ENCODE measurements at places on chromosomes 4 and X.

DNA sequence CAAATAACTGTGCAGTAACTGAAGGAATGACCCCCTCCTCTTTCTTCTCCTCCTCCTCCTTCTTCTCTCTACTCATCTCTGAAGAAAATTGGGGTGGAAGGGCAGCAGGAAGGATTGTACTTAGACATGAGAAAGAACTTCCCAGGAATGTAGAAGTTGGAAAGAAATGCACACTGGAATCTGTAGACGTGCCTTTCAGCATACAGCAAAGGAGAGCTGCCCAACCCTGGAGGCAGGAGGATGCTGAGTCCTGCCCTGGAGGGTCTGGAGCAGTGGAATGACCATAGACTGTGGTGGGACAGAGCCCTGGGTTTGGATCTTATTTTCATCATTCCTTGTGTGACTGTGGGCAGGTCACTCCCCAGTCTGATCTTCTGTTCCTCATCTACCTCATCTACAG lies 80.1 kb downstream of the PJA1 start:
- DNase-seq: no peak

DNA sequence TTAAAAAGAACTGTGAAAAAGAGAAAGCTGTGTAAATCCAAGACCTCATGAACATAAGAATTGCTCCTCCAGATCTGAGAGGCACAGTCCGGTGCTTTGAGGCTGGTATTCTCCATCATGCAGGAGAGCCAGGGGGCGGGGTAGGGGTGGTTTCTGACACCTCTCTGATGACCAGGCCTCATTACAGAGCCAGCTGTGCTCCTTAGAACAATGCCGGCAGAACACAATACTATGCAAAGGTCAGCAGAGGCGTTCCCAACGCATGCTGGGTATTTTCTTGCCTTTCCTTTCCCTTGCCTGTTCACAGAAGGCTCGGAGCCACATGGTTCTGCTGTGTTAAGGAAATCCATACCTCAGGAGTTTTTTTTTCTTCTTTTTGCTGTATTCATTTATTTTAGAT lies 91.2 kb upstream of the SOD3 start:
- no peak for DNase-seq

GRCh38 chrX:151870602-151871001 lies 42.1 kb upstream of the MAGEA4 start:
- no peak for DNase-seq

DNA sequence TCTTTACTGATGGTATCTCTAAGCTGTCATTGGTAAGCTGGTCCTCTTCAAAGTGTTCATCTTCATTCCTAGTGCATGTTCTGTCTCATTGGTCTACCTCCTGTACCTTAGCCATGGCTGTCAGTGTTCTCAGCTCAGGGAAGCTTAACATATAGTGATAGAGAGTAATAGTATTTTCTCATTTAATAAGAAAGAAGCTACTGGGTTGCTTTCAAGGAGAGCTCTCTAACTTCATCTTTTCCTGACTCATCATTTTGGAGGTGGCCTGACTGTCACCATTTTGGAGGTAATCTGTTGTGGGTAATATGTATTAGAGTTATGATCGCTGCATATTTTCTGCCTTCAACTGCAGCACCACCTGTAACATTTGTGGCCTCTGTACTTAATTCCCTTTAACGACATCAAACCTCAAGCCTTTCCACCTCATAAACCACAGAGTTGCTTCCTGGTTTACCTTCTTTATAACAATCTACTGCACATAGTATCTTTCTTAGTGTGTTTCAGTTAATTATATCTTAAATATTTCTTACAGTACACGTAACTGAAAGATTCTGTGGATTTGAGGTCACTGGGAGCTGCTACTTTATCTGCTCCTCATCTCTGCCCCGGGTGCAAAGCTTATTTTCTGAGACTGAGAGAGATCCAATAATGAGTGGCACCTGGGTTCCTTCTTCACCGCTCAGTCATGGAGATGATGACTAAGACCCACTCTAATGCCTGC lies 474.0 kb upstream of the TECRL start:
- DNase-seq: no peak

DNA sequence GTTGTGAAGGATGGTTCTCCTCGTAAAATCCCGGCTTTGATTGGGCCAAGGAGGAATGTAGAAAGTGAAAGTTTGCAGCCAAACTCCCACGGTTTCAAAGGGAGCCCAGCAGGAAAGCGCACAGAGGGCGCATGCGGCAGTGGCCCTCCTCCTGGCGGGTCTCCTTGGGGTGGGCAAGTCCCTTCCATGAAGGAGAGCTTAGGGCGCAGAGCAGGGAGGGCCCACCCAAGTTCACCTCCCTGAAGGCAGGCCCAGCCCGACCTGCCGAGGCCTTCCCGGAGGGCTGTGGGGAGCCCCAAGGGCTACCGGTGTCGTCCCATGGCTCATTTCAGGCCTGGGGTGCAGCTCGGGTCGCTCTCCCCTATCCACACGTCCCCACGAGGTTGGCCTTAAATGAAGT lies 2.0 kb downstream of the PDZD4 start:
- DNase-seq: no peak

GRCh38 chr4:123553279-123553678 lies 156.7 kb downstream of the SPRY1 start:
- DNase-seq: no peak

GRCh38 chrX:63652086-63652765 lies 132.8 kb downstream of the ARHGEF9 start:
- DNase-seq: no peak

DNA sequence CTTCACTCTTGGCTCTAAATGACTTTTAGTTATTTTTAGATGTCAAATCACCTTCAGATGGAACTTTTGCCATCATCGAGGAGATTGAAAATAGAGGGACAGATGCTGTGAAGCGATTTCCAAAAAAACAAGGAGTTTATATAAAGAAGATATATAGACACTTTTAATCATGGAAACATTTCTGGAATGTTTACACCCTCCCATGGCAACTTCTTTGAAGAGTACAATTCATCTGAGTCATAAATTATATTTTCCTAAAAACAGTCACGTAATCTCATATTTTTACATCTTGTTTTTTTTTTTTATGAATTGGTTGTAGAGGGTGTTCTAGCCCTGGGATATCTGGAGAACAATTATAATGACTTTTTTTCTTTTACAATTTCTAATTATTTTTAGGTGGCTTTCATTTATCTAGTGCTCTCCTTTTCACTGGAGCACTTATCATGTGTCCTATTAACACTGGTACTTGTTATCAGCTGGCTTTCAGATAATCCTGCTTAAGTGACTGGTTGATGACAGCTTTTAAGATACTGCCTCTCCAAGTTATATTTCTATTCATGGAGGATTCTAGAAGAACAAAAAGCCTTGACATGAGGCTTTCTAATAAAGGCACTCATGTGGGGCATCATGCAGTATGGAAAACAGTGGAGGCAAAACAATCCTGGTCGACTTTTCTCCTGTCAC lies 24.9 kb downstream of the PCDH7 start:
- DNase-seq: no peak

DNA sequence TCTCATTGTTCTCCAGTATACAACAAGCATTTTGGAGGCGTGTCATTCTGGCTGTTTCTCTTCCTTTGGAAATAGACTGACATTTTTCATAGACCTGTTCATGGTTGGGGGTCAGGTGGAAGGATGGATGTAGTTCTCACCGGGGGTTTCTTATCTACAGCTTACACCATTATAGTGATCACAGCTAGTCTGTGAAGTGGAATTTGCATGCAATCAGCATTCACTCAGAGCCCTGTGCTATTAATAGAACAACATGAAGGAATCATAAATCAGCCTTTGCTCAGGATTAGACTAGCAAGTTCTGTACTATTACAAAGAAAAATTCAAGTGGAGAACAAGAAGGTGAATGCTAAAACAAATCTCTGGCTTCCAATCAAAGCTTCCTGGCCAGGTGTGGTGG lies 132.6 kb upstream of the PUDP start:
- no peak for DNase-seq
